GM12864 (cell line): ENCODE measurements at places on chromosomes 3 and 15.
A peak's percentile ranks its signal among the peaks of the same experiment; 100 is the strongest.

DNA sequence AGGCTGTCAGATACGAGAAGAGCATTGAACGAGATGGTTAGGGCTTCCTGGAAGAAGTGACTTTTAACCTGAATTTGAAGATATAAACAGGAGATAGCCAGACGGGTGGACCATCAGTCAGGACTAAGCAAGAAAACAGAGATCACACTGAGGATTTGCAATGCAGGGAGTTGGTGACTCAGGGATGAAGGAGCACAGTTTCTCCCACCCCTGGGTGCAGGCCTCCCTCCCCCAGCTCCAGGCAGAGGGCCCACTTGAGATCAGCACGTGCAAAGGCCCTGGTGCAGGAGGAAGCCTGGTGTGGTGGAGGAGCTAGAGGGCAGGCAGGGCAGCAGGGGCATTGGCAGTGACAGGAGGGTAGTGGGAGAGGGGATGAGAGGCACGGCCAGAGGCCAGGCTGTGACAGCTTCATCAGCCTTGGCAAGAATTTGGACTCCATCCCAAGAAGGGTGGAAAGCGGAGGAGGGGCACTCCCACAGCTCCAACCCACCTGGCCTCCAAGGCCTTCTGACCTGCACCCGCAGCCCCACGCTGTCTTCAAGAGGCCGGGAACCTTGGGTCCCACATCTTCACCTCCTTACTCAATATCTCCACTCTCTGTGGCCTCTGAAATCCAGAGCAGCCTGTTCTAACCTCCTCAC lies 8.7 kb upstream of the PCSK6 start:
- DNase-seq = no peak

DNA sequence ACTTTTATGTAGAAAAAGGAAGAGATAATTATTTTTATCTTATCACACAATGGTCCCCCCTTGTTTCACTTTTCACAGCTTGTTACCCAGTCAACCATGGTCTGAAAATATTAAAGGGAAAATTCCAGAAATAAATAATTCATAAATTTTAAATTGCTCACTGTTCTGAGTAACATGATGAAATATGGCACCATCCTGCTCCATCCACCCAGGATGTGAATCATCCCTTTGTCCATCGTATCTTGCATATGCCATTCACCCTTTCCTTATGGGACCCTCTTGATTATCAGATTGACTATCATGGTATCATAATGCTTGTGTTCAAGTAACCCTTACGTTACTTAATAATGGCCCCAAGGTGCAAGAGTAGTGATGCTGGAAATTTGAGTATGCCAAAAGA lies 43.7 kb downstream of the ANKRD28 start:
- DNase-seq = no peak

GRCh38 chr15:40986820-40987219 lies 33.5 kb downstream of the CHAC1 start:
- DNase-seq = no peak

DNA sequence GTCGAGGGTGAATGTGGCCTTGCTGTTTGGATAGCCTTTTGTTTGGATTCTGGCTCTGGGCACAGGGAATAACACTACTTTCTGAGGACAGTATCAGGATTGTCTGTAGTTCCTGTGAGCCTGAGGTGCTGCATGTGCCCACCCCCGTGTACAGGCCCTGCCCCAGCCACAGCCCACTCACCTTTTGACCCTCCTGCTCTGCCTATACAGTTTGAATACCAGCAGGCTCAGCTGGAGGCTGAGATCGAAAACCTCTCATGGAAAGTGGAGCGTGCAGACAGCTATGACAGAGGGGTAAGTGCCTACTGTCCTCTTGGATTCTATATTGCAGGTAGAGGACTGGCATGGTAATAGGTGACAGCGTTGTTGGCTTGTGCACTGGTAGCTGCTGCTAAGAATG lies 7.4 kb upstream of the P4HTM start:
- no peak for DNase-seq

DNA sequence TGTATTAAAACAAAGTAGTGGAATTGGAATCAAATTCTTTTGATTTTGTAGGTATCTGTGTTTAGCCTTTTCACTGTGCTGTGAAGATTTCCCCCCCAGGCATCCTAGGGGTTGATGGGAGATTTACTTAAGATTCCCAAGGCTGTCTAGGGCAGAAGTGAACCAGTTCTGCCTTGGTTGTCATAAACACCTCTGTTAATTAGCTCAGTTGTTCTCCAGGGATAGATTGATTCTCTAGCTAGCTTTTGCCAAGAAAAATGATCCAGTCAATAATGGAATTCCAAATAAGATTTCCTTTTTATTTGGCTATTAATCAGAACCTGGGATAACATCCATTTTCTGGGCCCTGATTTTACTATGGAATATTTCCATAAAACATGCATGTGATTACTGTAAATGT lies 12.7 kb downstream of the DAG1 start:
- DNase-seq = no peak

DNA sequence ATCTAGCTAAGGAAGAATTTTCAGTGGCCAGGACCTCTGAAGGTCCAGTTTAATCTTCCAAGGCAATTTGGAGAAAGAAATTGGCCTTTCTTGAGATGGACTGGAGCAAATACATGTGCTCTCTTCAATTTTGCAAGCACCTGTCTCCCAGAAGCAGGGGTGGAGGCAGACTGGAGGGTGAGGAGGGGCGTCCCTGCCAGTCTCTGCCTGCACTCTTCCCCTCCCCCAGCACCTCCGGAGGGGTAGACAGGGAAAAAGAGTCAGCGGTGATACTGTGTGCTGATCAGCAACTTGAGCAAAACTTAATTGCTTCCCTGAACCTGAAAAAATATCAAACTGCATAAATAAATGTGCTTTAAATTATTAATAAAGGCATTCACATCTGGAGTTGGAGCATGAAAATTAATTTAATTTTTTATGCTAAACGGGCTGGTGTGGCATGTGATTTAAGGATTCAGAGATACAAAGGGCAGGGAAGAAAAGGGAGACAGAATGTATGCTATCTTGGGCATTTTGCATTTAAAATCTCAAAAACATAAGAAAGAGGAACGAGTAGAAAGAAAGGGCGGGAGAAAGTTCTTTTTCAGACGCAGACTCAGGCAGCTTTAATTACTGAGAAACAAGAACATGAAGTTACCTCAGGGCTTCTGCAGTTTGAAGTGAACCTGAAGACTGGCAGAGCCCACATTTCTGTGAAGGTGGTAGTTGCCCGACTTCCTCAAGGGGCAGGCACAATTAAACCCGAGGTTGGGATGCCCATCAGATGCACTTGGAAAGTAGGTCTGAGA lies 319.7 kb downstream of the UACA start:
- DNase-seq = no peak

GRCh38 chr3:118793176-118793575 lies 241.5 kb downstream of the IGSF11 start:
- DNase-seq = no peak

- no peak for DNase-seq
Measured at GRCh38 chr3:56347219-56347871, 120.9 kb downstream of the ERC2 start.

DNA sequence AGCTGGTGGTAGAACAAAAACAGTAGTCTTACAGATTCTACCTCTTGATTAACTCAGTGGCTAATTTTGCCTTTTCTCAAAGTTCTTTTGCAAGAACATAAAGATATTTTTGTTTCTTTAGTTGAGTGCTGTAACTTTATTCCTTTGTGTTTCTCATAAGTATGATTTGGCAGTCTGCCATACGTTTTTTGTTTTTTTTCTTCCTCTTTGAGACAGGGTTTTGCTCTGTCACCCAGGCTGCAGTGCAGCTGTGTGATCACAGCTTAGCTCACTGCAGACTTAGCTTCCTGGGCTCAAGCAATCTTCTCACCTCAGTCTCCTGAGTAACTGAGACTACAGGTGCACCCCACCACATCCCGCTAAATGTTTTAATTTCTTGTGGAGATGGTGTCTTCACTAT lies 22.4 kb downstream of the B3GNT5 start:
- no peak for DNase-seq

GRCh38 chr3:17845026-17845812 lies 102.8 kb upstream of the TBC1D5 start:
- no peak for DNase-seq

DNA sequence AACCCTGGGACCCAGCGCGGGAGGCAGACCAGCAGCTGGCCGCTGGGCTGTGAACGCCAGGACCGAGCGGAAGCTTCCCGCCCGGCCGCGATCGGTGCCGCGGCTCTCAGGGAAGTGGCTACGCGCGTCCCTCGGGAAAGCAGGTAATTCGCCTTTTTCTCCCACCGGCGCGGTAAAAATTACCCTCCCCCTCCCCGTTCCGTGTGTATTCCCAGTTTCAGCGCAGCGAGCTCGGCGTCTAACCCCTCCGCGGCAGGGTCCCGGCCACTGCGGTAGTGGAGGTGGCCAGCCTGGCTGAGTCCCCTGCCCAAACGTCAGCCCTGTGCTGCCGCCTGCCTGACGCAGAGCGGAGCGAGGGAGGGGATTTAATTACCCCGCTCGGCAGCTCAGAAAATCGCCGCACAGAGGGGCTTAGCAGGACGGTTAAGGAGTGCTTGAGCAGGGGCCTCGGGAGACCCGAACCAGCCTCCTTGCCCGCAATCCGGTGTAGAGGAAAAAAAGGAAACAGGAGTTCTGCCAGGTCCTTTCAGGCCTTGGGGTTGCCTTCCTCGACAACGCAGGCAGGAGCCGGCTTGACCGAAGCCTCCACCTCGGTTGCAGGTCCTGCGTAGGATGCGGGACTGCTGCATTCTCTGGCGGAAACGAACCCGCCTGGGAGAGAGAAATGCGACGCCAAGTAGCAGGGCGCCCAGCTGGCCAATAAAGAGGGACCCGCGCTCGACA lies 2.9 kb downstream of the GATA2 start:
- DNase-seq = no peak

GRCh38 chr3:169846458-169847193 lies 23.1 kb downstream of the LRRC31 start:
- peak; percentile 49 for DNase-seq

- no peak for DNase-seq
Measured at GRCh38 chr3:46395210-46395661, 11.6 kb downstream of the CCR5AS start.

DNA sequence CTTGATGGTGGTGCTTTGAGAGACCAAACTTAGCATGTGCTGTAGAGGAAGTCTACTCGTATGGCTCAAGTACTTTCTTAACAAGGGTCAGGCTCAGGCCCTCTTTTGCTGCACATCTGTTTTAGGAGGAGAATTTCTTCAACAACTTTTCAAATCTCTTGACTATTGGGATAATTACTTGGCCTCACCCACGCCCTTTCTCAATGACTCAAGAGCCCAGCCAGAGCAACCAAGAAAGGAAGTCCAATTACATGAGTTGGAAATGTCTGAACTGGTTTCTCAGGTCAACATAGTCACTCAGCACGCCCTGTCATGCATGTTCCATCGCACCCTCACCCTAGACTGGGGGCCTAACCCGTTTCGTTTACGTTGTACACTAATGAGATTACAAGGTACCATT lies 44.8 kb upstream of the UMPS start:
- no peak for DNase-seq

DNA sequence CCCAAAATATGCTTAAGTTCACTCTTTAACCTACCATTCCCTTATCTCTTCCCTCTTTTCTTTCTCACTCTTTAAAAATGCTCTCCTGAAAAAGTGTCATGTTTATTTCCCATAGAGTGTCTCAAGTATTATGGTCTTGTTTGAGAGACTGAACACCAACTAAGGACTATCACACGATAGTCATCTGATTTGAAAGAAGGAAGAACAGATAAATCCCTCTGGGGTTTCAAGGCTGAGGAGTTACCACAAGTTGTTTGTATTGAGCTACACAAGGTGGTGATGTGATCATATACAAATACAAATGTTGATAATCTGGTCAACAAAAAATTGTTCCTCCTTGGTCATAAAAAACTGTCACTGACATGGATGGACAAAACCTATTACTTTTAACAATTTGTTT lies 13.8 kb downstream of the MEIS2 start:
- no peak for DNase-seq

DNA sequence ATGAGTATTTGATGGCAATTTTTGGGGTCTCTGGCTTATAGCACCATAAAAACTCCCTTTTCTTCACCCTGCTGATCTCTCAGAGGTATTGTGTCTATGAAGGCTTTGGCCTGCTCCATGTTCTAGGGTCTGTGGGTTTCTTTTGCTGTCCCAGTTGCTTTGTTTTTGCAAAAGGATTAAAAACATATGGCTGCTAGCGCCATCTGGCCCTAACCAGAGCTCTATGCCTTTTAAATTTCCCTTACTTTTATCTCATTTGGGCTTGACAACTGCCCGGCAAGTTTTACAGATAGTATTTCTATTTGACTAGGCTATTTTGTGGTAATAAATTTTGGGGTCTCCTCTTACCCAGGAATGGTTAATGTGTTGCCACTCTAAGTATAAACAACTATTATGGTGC lies 6.4 kb upstream of the GHRL start:
- no peak for DNase-seq

DNA sequence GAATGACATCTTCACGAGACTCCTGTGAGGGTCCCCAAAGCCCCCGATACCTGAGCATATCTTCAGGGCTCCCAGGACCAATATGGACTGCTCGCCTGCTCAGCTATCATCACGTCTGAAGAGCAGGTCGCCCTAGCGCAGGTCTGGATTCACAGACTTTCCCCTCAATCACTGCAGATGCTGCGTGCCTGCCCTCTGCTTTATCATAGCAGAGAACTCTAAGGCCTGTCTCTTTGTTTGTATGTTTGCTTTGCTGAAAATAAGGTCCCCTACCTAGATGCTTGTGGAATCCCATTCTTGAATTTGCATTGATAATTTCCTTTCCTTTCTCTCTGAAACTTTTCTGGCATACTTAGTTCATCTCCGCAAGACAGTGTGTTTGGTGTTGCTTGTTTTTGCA lies 140.3 kb upstream of the NSMCE3 start:
- DNase-seq = no peak

GRCh38 chr3:188232656-188233055 lies 78.7 kb downstream of the LPP start:
- no peak for DNase-seq

GRCh38 chr3:70658513-70659310 lies 346.3 kb upstream of the MDFIC2 start:
- DNase-seq = no peak

DNA sequence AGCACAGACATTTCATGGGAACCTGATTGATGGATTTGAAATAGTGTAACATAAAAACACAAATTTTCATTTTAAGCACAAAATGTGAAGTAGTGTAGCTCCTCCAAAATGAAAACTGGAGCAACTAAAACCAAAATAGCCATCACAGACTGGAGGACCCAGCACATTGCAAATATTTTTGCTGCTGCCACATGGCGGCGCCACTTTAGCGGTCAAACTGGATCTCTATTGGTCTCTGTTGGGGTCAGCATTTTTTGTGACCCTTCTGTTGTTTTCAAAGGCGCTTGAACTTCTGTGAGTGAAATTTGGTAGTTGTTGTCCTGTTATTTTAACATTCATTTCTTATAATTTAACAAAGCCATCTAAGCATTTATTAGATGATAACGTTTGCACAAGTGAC lies 259.9 kb downstream of the IL20RB start:
- DNase-seq = no peak

- no peak for DNase-seq
Measured at GRCh38 chr3:97938444-97938843, 33.8 kb downstream of the RIOX2 start.

- DNase-seq = no peak
Measured at GRCh38 chr3:37666618-37667017, 195.1 kb upstream of the CTDSPL start.
